ENCODE measurements at places on chromosomes 6 and 20. TPM values are rescaled to one million over a fixed set of nuclear protein-coding genes. Genes with fewer than 3 reads are reported as not detected.

Gene APOBEC2
- 31.3 TPM for total RNA-seq

Gene EYA4
- total RNA-seq, result 7.7 TPM

Gene PRSS16
- total RNA-seq, result 0.66 TPM

Gene MEI4
- total RNA-seq, result 0.99 TPM

Gene RAB44
- total RNA-seq, result 0.33 TPM

Gene ULBP2
- total RNA-seq, result 1.8 TPM

Gene ASIP
- total RNA-seq, result 1.9 TPM

Gene RUNX2
- total RNA-seq, result 5.1 TPM

Gene C6orf58
- not detected for total RNA-seq

Gene GNAS-AS1
- 1.8 TPM for total RNA-seq

Gene SEMG1
- not detected for total RNA-seq

Data from camera-type eye (tissue), 1 donor.